HFF-Myc (cell line): ENCODE measurements at places on chromosomes 13 and 19.

GRCh38 chr19:31092274-31092673, 257.0 kb downstream of the TSHZ3 start:
- no peak for DNase-seq

DNA sequence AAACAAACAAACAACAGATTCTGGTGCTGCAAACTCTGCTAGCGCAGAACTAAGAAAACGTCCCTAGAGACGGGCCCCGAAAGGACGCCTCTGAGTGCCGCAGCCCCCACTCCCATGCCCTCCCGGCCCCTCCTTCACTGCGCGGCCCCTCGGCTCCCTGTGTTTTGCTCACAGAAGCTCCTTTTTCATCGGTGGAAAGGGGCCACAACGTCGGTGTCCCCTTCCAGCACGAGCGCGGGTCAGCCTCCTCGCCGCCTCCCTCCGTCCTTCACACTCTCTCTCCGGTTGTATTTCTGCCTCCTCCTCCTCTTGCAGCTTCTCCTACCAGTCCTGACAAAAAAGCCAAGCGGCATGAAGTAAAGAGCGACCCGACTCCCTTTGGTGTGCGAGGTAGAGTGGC, 14.8 kb upstream of the F7 start:
- no peak for DNase-seq

DNA sequence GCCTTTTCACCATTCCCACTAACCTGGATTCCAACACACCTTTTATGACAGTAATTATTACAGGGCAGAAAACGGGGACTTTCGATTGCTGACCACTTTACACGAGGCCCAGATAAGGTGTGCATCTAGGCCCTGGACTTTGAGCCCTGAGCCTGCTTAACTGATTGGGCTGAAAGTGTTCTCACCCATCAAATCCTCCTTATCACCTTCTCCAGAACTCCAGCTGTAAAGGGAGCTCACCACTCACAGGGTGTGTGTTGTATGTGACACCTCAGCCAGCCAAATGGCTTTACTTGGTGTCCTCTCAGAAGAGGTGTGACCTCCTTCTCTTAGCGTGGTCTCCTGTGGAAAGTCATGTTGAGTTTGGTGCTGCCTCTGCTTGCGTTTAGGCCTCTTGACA, 36.5 kb downstream of the SIPA1L3 start:
- DNase-seq, result no peak

- DNase-seq, result no peak
Observed at GRCh38 chr19:48469934-48470680, 938 bp downstream of the CYTH2 start.

- peak; percentile 61 for DNase-seq
Observed at GRCh38 chr13:37492741-37493514, 105.6 kb downstream of the POSTN start.

DNA sequence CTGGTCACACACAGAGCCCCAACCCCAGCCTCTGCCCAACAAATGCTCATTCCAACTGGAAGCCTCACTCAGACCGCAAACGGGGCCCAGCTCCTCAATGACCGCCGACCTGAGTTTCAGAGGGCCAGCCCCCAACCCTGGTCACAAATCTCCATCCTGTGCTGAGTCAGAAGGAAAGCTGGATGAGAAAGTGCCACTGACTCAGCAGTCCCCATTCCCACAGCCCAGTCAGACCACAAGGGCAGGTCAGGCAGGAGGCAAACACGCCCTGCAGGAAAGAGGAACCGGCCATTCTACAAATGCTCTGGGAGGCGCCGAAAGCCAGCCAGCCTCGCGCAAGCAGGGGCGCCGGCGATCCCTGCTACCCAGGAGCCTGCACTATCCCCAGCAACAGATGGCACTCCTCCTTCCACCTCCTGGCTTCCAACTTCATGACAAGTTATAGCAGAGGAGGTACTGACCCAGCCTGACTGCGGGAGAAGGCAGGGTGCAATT, 14.1 kb upstream of the PRKD2 start:
- DNase-seq, result no peak

DNA sequence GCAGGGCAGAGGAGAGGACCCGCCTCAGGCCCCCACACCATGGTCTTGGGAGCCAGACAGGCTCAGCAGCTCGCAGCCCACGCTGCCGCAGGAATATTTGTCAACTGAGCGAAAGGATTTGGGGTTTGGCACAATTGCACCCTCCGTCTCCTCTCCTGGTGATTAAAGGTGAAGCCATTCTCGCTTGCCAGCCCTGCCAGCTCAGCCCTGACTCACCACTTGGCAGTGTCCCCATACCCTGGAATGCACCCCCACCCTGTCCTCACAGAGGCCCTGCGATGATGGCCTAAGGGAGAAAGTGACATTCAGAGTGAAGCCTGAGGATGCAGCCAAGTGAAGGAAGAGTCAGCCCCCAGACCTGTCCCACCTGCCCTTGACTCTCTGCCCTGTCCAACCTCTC, 18.8 kb downstream of the CYTH2 start:
- no peak for DNase-seq

DNA sequence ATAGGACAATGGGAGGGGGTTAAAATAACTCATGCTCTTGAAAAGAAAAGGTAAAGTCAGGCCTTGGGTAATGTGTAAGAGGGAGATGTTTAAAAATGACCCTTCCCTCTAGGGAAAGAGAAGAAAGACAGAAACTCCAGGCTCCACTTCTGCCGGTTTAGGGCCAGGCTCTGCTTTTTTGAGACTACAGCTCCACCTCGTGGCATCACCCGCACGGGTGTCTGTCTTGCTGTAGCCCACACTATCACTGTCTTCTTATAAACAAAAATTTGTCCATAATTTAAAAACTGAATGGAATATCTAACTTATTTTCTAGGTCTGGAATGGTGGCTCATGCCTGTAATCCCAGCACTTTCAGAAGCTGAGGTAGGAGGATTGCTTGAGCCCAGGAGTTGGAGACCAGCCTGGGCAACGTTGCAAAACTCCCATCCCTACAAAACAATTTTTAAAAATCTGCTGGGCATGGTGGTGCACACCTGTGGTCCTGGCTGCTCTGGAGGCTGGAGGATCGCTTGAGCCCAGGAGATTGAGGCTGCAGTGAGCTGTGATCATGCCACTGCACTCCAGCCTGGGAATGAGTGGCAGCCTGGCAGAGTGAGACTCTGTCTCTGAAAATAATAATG, 65.1 kb upstream of the GTF3A start:
- no peak for DNase-seq

DNA sequence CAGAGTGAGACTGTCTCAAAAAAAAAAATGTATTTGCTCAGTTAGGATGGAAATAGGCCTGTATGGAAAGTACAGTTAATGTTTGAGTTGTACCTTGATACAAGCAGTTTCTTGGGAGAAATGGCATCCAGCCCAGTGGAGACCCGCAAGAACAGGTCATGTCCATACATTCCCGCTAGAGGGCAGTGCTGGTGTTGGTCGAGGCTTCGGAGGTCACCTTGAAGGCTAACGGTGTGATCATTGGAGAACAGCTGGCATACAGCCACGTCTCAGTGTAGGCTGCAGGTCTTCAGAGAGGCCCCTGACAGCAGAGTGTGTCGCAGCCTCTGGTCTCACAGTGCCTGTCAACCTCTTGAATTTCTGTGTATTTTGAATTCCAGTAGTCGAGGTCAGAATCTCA, 7.5 kb downstream of the ZNF610 start:
- DNase-seq, result no peak

DNA sequence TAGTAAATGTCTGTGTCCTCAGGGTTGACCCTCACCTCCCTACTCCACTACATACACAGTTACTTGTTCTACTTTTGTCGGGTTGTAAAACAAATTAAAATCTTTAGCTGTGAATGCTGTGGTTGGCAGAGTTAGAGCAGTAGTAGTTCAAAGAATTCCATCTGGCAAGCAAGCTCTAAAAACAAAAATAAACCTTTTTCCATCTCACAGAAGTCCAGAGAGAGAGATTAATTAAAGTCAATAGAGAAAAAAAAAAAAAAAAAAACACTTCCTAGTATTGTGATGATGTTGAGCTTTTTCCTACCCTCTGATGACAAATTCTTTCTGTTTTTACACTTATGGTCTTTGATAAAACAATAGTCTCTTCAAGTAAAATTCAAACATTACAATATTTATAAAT, 338.4 kb downstream of the PCDH17 start:
- no peak for DNase-seq

- DNase-seq, result peak; percentile 73
Observed at GRCh38 chr19:35693835-35694599, 10.3 kb upstream of the ZBTB32 start.

DNA sequence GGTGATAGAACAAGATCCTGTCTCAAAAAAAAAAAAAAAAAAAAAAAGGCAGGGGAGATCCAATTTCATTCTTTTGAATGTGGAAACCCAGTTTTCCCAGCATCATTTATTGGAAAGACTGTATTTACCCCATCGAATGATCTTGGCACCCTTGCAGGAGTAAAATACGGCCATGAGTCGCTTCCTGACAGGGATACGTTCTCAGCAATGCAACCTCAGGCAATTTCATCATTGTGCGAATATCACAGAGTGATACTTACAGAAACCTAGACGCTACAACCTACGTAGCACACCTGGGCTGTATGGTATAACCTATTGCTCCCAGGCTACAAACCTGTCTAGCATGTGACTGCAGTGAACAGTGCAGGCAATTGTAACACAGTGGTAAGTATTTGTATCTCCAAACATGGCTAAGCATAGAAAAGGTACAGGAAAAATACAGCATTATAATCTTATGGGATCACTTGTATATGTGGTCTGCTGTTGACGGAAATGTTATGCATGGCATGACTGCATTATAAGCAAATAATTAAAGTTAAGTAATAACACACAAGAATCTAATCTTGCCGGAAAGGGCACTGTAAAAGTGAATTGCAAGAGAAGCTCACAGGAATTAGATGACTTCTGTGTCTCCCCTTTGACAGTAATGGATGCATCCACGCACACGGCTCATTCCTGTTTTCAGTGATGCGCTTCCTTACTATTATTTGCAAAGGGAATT, 24.1 kb downstream of the RFX2 start:
- no peak for DNase-seq

DNA sequence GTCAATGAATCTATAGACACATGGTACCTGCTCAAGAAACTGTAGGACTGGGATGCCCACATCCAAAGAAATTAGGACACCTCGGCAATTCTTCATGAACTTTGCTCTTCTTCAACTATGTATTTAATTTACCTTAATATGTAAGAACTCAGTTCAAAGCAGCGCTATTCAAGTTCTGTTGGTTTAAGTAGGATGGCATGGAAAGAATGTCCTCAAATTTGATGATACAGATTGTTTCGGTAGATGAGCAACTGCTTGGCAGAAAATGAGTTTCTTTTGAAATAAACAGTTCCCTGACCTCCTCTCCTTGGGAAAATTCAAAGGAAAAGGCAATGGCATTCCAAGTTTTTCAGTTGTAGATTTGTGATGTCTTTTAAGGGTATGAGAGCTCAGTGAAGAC, 36.7 kb downstream of the FGF9 start:
- DNase-seq, result no peak

GRCh38 chr13:87426742-87427141, 244.4 kb upstream of the SLITRK5 start:
- DNase-seq, result no peak

GRCh38 chr13:48194379-48194754, 38.6 kb upstream of the ITM2B start:
- DNase-seq, result no peak

- no peak for DNase-seq
Observed at GRCh38 chr13:47110833-47111240, 214.0 kb upstream of the HTR2A start.

- no peak for DNase-seq
Observed at GRCh38 chr19:18044825-18045304, 36.9 kb downstream of the ARRDC2 start.

DNA sequence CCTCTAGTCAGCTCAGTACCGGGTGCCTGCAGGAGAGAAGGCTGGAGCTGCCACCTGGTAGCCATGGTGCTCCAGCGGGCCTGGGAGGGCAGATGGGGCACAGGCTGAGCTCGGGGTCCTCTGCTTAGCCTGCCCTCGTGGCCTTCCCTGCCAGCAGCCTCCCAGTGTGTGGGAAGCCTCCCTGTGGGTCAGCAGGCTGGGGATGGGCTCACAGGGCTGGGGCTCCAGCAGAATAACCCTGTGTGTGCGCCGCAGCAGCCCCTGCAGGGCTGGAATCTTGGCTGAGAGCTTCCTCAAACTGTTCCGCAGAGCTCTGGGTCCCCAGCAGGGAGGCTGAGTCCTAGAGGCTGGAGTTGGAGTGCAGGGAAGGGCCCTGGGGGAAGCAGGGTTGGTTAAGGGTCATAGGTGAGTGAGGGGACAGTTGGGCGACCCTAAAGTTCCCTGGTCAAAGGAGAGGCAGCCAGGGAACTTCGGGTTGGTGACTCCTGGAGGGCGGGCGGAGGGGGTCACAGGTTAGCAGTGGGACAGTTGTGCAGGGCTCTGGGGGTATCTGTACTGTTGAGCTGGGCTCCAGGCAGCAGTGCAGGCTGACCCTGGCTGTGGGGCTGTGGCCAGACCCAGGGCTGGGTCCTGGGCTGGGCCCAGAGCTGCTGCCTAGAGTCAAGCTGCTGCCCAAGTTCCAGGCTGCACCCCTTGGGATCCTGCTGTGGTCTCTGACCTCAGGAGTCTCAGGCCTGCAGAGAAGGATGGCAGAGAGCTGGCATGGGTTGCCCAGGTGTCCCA, 14.0 kb downstream of the ARHGAP33 start:
- no peak for DNase-seq

- no peak for DNase-seq
Observed at GRCh38 chr13:80688593-80688992, 347.7 kb upstream of the SPRY2 start.

DNA sequence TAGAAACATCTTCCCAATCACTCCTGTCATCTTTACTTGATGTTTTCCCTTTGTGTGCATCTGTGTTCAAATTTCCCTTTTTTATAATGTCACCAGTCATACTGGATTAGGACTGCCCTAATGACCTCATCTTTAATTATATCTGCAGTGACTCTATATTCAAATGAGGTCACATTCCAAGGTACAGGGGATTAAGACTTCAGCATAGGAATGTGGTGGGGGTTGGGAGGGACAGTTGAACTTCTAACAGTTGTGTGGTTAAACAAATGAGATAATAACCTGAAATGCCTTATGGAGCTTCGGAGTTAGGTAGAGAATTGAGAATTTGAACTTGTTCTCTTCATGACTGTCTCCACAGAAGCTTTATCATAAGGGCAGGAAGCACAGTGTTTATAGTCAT, 23.0 kb downstream of the PAN3 start:
- DNase-seq, result no peak

GRCh38 chr19:44792281-44792680, 14.6 kb downstream of the CBLC start:
- no peak for DNase-seq

- DNase-seq, result no peak
Observed at GRCh38 chr19:53962887-53963431, at the start of gene CACNG8. CACNG8 (plus strand) TSS chr19:53962937.

DNA sequence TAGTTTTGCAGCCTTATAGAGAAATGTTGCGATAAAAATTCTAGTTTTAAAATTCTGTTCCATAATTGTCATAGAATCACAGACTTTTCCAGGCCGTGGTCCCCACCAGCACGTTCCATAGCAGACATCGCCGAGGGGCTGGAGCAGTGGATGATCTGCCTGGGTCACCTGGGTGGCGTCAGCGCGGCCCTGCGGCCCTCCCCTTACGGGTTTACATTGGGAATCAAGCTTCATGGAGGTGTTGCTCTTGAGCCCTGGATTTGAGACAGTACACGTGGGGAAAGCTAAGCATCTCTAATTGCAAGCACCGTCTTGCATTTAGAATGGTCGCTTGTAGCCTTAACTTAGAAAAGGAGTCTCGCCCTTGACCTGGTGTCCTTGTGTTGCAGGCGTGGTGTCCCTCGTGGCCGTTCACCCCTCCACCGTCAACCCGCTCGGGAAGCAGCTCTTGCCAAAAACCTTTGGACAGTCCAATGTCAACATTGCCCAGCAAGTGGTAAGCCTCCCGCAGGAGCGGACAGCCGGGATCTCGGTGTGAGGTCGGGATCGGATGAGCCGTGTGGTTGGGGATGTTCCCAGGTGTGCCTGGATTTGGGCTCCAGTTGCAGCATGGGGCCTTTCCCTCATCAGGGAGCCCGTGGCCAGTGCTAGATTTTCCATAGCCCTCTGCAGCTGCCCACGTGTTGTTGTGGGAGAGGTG, 35.1 kb downstream of the ATP4B start:
- DNase-seq, result no peak
